Stimulated activated CD4-positive, alpha-beta T cell treated with anti-CD3 and anti-CD28 coated beads, Interleukin-1b, Interleukin-23, amount 100 ng/mL, for 24 hours (primary cell): ENCODE measurements at places on chromosomes 5 and 9.

DNA sequence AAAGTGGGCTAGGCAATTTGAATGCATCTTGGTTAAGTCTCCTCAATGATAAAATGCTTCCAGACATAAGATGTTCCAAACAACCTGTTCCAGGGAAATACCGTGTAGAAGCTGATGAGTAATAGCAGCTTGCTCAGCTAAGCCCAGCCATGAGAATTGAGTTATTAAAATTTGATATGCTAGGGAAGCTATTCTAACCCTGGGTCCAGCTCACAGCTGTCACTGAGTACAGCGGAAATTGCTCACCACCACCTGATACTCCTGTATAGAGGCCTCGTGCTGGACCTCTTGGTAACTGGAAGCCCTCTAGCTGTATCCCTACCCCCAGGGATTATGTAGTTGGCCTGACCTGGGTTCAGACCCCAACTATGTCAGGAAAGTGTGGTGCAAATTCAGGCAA, 521.3 kb upstream of the TRPC7 start:
- no peak for DNase-seq

GRCh38 chr9:77016121-77016525, 3.3 kb upstream of the FOXB2 start:
- no peak for DNase-seq

DNA sequence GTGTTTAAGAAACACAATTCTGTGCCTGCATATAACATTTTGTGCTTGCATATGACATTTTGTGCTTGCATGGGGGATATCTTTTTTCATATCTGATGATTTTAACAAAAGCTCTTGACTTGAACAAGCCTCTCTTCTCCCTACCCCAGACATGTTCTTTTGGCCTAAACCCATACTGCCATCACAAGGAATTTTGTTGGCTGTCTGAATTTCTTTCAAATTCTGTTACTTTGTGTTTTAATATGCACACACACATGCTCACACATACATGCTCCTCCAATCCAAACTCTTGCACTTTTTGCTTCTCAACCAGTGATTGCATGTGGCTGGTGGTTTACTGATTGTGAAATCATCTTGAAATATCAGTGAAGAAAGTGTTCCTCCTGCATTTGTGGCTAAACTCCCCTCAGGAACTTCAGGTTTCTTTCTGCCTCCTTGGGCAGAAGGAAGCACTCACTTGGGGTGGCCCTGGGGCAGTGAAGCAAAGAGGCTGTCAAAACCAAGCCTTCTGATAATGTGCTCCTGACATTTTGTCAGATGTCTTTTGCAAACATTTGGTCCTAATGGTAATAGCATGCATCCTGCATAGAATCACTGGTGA, 377.2 kb upstream of the KLF4 start:
- DNase-seq, result no peak

DNA sequence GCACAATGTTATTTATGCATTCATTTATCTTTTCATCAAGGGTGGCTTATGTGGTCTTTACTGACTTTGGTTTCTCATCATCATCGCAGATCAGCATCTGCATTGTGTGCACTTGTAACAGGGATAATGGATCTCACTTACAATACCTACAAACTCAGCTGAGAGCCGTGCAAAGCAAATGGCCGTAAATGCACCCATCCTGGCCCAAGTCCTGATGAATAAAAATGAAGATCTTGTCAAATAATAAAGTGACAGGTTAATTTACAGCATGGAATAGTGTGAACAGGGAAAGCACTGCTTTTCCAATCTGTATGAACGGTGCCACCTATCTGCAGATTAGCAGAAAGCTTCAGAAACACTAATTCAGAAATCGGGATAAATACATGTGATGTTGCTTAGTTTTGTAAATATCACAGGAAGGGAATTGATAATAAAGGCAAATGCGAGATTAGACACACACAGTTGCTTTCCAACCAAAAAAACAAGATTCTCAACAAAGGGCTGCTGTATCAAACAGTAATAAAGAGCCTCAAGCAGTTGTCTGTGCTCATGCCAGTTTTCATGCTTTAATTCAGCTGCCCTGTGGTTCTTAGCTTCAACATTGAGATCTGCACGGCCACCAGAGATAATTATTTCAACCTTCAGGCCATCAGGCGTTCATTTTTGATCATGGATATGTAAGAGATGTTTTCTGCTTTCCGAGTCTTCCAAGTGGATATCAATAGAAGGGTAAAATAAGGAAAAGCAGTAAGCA, 153.4 kb upstream of the POU5F2 start:
- no peak for DNase-seq

GRCh38 chr5:77842243-77842642, 66.1 kb upstream of the TBCA start:
- no peak for DNase-seq

- DNase-seq, result no peak
These were observed 87.0 kb downstream of the RXRA start for GRCh38 chr9:134413112-134413715.

DNA sequence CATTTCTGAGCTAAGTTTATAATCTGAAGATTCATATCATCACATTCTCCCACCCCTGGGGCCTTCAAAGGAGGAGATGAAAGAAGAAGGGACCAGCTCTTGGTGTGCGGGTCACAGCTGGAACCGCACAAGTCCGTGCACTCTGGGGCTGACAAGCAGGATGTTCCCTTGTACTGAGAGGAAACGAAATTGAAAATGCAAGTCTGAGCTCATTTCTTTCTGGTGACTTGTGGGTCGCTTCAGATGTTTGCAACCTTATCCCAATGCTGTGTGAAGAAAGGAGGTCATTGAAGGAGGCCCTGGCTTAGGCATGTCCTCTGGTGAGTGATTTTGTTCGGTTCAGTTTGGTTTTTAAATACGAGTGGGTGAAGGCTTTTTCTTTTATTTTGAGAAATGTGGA, 59.6 kb downstream of the C9orf152 start:
- DNase-seq, result peak; percentile 26

DNA sequence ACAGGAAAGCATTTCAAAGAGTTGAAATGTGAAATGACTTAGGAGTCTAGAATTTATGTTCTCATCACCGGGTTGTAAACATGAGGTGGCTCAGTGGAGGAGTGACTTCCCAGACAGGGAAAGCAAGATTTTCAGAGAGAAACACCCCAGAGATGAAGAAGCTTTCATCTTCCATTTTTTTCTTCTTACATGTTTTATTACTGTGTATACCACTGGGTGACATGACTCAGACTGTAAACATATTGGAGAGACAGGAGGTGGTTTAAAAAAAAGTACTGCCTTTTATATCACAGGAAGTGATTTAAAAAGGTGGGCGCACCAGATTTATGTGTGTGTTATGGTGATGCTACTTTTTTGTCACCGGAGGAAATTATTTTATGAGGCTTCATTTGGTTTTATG, 209.1 kb upstream of the TUT7 start:
- DNase-seq, result no peak

DNA sequence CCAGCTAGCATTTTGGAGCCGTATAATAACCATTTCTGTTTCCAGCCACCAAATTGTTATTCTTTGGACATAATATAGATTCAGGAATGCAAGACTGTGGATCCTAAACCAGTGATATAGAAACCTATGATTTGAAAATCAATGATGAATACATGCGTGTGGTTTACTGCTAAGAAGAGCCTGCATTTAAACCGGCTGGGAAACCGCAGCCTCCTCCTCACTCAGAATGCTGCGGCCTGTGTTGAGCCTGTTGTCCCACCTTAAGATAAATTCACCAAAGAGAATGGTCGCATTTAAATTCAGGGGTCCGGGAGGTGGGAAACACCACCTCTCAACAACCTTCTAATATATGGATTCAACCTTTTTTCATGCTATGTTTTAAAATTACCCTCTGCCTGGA, 148.0 kb downstream of the MEF2C start:
- DNase-seq, result no peak
